ENCODE measurements at places on chromosomes 12 and 14.

GRCh38 chr12:103561174-103561573 is 25.9 kb upstream of the STAB2 start:
- no peak for DNase-seq

- no peak for DNase-seq
These were observed 408.5 kb upstream of the RGS6 start for GRCh38 chr14:71523630-71524319.

DNA sequence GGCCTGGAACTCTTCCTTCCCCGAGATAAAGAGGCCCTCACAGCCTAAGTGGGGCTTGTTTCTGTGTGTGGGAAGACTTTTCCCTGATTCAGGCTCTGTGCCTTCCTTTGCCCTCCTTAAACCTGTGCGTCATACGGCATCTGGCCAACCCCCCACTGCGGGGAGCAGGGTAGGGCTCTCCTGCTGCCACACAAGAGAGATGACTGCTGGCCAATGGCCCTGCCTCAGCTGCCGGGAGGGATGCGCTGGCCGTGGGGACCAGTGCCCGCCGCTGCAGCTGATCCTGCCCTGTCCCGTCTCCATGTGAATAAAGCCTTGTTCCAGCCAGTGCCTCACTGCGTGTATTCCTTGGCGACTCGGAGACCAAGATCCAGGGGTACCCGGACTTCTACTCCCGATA is 42.5 kb upstream of the BEGAIN start:
- DNase-seq, result no peak

DNA sequence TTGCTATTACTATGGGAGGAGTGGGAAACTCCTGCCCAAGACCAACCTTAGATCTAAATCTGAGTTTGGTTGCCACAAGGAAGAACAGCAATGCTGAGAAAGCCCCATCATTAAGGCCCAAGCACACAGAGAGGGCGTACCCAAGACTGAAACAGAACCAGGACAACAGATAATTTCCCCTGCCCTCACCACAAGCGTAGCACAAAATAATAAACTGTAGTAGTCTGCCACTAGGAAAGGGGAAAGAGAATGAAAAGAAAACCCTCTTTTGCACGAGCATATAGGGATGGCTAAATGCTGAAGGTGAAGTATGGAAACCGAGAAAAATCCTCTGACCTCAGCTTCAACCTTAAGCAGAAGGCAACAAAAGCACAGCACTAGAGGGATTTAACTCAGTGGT is 76.5 kb upstream of the DHRS4 start:
- no peak for DNase-seq

DNA sequence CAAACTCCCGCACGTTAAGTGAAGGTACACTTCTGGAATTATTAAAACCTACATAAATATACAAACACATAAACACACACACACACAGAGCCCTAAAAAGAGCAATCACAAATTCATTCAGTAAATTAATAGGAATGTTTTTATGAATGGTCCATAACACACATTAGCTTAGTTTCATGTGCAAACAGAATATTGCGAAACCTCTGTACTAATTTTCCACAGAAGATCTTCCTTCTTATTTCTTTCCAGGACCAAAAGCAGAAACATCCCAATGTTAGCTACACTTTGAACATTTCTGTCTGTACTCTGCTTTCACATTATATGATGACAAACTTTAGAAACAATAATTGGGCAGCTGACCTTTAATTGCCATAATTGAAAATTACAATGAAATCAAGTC is 101.6 kb downstream of the SOX5 start:
- DNase-seq, result no peak

DNA sequence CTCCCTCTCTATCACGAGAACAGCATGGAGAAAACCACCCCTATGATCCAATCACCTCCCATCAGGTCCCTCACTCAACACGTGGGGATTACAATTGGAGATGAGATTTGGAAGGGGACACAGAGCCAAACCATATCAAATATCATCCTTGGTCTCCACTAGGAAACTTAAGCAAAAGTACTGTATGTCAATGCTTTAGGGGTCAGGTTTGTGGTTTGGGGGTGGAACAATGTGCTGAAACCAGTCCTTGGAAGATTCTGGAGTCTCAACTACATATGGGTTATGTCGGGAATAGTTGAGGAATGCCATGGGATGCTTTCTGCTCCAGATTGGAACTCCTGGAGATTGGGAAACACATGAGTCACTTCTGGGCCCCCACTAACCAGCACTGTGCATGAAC is 48.3 kb upstream of the CCDC63 start:
- DNase-seq, result no peak

- peak; percentile 57 for DNase-seq
These were observed 706 bp downstream of the CRACR2A start for GRCh38 chr12:3752096-3752709.

DNA sequence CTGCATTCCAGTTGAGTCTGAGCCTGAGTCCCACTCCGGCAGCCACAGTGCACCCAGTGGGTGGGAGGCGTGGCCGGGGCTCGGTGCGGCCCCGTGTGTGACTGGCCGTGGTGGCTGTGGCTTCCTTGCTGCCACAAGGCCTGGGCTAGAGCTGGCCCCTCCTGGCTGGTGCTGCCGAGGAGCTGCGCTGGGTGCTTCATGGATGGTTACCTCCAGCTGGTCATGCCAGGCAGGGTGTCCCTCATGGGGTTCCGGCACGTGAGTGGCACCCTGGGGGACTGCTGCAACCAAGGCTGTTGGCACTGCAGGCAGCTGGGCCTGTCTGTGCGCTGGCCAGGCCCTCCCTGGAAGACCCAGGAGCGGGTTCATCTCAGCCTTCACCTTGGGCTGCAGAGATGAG is 62.7 kb downstream of the KIF26A start:
- no peak for DNase-seq

- no peak for DNase-seq
These were observed 2.9 kb downstream of the PRIMA1 start for GRCh38 chr14:93785423-93785822.

DNA sequence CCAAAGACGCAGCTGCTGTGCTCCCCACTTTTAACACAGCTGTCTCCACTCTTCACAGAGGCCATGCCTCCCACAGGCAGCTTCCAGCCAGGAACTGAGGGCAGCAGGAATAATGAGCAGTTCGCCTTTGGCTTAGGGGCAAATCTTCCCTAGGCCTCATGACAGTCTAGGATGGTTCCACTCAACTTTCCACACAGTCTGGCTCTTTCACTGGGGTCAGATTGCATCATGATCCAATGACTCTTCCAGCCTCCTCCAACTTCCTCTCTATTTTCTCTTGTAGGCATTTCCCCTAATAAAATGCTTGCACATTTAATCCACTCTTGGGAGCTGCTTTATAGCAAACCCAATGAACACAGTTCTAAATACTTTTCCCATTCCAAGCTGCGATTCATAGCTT is 271.6 kb upstream of the ATP2B1 start:
- no peak for DNase-seq

Measured in stimulated activated CD4-positive, alpha-beta T cell treated with anti-CD3 and anti-CD28 coated beads, Interleukin-12 subunit alpha, Interleukin-12 subunit beta, amount 100 ng/mL, for 24 hours (primary cell).